PC-3 (cell line): ENCODE measurements at places on chromosomes 4 and X. TPM values are rescaled to one million over a fixed set of nuclear protein-coding genes. Genes with fewer than 3 reads are reported as not detected.

GRCh38 chr4:148787831-148788477 is 345.7 kb upstream of the NR3C2 start:
- H3K4me1 ChIP-seq = peaks cover 37% of the 10 kb centered on the region
- peak overlapping the region; percentile 35 for H3K27ac ChIP-seq
- no peak overlapping the region for H3K4me3 ChIP-seq
- H3K27me3 ChIP-seq = no peaks in the 10 kb centered on the region

- H3K36me3 ChIP-seq = peaks cover 16% of the 10 kb centered on the region
- DNase-seq = no peak
- H3K4me1 ChIP-seq = peaks cover 6% of the 10 kb centered on the region
- no peak overlapping the region for H3K4me3 ChIP-seq
Observed at GRCh38 chrX:108558217-108558616, 118.6 kb downstream of the COL4A5 start.

DNA sequence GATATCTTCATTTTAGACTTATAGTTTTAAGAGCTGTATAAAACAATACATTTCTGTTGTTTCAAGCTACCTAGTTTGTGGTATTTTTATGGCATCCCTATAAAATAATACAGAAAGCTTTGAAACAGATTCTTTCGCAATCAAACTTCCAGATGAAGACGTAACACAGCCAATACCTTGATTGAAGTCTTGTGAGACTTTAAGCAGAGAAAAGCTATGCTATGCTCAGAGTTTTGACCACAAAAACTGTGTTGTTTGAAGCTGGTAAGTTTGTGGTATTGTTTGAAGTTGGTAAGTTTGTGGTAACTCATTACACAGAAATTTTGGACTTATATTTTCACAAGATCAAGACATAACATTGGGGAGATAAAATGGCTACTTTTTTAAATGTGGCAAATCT is 201.8 kb upstream of the UGT8 start:
- no peak overlapping the region for H3K4me3 ChIP-seq
- H3K36me3 ChIP-seq = no peaks in the 10 kb centered on the region
- DNase-seq = no peak
- H3K27me3 ChIP-seq = no peaks in the 10 kb centered on the region

DMD gene
- not detected in 2 replicates for total RNA-seq

DNA sequence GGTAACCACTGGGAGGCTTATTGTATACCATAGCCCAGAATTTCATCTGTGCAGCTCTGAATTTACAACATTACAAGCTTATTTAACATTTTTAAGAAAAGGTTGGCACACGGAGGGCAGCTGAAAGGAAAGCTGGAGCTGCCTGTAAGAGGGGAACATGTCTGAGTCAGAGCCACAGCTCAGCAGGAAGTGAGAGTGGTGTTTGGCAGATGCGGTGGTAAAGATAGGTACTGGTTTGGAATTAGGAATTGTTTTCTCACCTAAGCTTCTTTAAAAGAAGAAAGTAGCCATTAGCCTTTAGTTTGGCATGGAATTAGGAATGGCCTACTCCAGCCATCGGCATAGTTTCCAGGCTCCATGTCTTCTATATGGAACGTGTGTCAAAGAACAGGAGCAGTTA is 172.5 kb upstream of the ANXA3 start:
- H3K4me3 ChIP-seq = no peak overlapping the region
- no peaks in the 10 kb centered on the region for H3K36me3 ChIP-seq
- H3K27ac ChIP-seq = no peak overlapping the region
- H3K27me3 ChIP-seq = no peaks in the 10 kb centered on the region
- DNase-seq = peak; percentile 5

DNA sequence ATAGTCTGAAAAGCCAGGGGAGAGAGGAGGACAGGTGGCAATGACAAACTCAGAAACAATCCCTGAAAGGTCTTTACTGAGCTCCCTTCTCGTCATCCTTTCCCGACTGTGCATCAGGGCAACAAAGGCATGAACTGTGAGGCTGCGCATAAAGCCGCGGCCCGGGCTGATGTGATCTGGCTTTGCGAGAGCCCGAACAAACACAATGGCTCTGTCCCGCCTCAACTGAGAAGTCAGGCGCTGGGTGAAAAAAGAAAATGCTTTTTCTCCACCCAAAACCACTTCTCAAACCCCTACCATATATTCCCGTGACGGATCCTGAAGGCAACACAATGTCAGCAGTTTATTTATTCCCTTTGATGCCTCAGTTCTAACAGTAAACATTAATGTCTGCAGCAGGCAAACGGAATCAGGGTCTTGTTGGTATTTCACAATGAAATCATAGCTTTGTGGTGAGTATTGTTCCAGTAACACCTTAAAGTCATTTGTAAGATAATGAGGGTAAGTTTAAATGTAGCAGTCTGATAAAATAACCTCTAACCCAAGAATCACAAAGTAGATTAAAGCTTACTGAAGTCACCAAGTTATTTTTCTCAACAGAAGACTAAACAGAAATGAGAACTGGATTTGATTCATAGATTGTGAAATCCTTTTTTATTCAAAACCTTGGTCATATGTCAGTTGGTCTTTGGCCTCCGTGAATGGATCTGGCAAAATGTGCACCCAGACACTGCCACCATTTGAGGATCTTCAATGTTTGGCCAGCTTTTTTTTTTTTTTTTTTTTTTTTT is 67.4 kb downstream of the APBB2 start:
- H3K36me3 ChIP-seq = peaks cover under 1% of the 10 kb centered on the region; the same call in 1 of the 2 replicates
- H3K4me1 ChIP-seq = peaks cover 13% of the 10 kb centered on the region
- H3K27me3 ChIP-seq = no peaks in the 10 kb centered on the region
- no peak overlapping the region for H3K4me3 ChIP-seq

- no peak overlapping the region for H3K27ac ChIP-seq
- no peaks in the 10 kb centered on the region for H3K36me3 ChIP-seq
- DNase-seq = no peak
- peaks cover 15% of the 10 kb centered on the region for H3K4me1 ChIP-seq
Observed at GRCh38 chr4:176262243-176262642, 6.8 kb downstream of the ASB5 start.

GLRA3 gene
- total RNA-seq = not detected in 2 replicates

DNA sequence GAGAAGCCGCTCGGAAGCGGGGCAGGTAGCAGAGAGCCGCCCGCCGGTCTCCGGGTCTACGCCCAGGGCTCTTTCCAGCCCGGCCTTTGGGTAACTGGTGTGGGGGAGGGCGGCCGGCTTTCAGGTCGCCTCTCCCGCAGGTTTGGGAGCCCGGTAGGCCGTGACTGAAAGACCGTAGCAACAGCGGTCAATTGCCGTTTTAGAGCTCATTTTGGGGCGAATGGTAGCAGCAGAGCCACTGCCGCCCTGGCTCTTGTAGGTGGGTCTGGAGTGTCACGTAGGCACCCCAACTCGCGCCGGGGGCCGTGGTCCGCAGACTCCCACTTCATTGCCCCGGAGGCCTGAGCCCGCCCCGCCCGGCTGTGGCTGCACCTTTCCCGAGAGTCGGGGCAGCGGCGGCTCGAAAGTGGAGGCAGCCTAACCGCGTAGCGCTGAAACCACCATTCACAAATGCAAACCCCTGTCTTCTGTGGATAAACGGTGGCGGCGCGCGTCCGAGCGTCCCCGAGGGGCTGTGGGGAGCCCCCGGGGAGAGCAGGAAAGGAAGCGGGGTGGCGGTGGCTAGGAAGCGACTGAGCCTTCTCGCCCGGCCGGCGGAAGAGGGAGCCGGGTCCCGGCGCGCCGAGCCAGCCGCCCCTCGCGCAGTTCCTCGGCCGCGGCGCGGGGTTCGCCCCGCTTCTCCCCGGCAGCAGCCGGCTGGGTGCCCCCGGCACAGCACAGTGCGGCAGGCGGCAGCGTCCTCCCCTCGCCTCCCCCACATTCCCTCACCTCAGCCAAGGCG is 2185.1 kb upstream of the TENM3 start:
- H3K4me1 ChIP-seq = no peaks in the 10 kb centered on the region
- peaks cover 51% of the 10 kb centered on the region for H3K27me3 ChIP-seq
- H3K36me3 ChIP-seq = no peaks in the 10 kb centered on the region
- H3K4me3 ChIP-seq = no peak overlapping the region
- no peak for DNase-seq

DNA sequence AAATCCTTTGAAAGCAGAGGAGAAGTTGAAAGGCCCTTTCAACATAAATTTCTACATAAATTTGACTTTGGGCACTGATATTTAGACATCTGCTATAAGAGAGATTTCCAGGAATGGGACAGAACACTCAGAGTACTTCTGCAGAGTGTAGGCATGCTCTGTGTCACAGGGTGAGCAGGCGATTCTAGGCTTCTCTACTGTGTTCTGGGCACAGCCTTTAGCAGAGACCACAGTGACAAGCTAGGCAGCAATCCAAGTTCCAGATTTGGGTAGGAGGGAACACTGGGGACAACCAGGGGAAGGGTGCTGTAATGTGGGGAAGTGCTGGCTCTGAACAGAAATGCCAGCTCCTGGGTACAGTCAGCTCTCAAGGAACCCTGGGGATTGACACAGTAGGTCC is 6.9 kb downstream of the MAGEA10 start:
- no peaks in the 10 kb centered on the region for H3K36me3 ChIP-seq
- H3K27ac ChIP-seq = no peak overlapping the region
- H3K4me3 ChIP-seq = no peak overlapping the region
- H3K27me3 ChIP-seq = no peaks in the 10 kb centered on the region
- H3K4me1 ChIP-seq = no peaks in the 10 kb centered on the region

- H3K36me3 ChIP-seq = peaks cover 7% of the 10 kb centered on the region
- no peak overlapping the region for H3K4me3 ChIP-seq
- H3K27me3 ChIP-seq = no peaks in the 10 kb centered on the region
- DNase-seq = no peak
Observed at GRCh38 chrX:290476-291166, 9.4 kb downstream of the PLCXD1 start.

DNA sequence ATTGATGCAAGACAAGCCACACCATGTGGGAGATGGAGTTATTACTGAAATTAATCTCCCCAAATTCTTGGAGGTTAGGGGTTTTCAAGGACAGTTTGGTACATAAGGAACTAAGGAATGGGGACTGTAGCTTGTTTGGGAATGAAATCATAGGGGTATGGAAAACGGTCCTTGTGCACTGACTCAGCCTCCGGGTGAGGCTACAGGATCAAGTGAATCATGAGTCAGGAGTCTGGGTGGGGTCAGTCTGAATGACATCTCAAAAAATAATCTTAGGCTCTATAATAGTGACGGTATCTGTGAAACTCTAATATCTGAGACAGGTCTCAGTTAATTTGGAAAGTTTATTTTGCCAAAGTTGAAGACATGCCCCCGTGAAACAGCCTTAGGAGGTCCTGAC is 128.5 kb upstream of the CYSLTR1 start:
- peak overlapping the region; percentile 28; the same call in 1 of the 2 replicates for H3K27ac ChIP-seq
- H3K36me3 ChIP-seq = no peaks in the 10 kb centered on the region
- peaks cover 27% of the 10 kb centered on the region for H3K4me1 ChIP-seq
- DNase-seq = peak; percentile 77
- H3K4me3 ChIP-seq = no peak overlapping the region
- H3K27me3 ChIP-seq = no peaks in the 10 kb centered on the region

GRCh38 chr4:3291969-3292570 is 751 bp upstream of the RGS12 start:
- peaks cover 6% of the 10 kb centered on the region; the same call in 1 of the 2 replicates for H3K4me1 ChIP-seq
- peak overlapping the region; percentile 19 for H3K27ac ChIP-seq
- peak overlapping the region; percentile 84 for H3K4me3 ChIP-seq

DNA sequence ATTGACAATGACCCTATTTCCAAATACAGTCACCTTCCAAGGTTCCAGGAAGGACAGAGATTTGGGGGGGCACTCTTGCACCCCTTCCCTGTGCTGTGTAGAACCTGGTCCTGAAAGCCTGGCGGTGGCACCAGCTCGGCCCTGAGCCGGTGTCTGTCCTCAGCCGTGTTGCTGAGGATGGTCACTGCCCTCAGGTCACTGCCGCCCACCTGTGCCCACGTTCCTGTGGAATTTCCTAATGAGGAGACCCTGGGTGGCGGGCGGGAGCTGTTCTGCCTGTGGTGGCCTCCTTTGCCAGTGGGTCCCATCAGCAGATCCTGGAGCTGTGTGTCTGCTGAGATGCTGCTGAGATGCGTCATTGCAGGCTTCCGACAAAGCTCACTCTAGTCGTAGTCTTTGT is 32.9 kb downstream of the NELFA start:
- H3K27me3 ChIP-seq = no peaks in the 10 kb centered on the region
- peaks cover 9% of the 10 kb centered on the region; the same call in 1 of the 2 replicates for H3K36me3 ChIP-seq
- no peaks in the 10 kb centered on the region for H3K4me1 ChIP-seq
- no peak overlapping the region for H3K27ac ChIP-seq

DNA sequence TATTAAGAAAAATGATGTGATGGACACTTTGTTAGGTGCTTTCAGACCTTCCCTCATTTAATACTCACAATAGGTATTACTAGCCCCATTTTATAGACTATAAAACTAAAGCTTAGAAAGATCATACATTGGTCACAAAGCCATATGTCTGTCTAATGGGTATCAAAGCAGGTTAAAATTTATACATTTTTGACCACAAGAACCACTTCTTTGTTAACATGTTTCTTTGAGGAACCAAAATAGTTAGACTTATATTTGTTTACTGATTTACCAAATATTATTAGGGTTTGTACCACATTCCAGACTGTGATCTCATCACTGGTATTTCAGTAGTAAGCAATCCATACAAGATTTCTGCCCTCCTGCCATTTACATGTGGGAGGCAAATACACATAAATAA is 363.3 kb downstream of the NAF1 start:
- DNase-seq = no peak
- no peak overlapping the region for H3K27ac ChIP-seq
- no peaks in the 10 kb centered on the region for H3K4me1 ChIP-seq
- no peak overlapping the region for H3K4me3 ChIP-seq

DNA sequence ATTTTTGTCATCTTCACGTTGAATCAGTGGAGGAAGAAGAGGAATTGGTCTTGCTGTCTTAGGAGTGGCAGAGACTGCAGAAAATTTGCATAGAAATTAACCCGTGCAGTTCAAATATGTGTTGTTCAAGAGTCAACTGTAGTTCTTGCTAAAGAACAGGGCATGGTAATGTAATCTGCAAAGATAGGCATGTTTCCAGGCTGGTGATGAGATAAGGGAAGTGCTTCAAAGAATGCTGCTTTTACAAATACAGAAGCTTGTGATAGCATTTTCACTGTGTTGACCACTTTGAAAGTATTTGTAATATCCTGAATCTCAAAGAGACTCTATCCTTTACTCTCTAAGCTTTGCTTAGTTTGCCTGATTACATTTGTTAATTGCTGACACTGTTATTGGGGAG is 60.1 kb downstream of the PRRG1 start:
- no peaks in the 10 kb centered on the region for H3K27me3 ChIP-seq
- H3K36me3 ChIP-seq = no peaks in the 10 kb centered on the region
- no peak for DNase-seq
- H3K4me1 ChIP-seq = no peaks in the 10 kb centered on the region
- H3K27ac ChIP-seq = no peak overlapping the region
- H3K4me3 ChIP-seq = no peak overlapping the region

- H3K36me3 ChIP-seq = 0 out of 2 replicates have a peak, but pooled peaks cover 4% of the 10 kb centered on the region
- H3K4me3 ChIP-seq = no peak overlapping the region
- H3K27me3 ChIP-seq = no peaks in the 10 kb centered on the region
- H3K27ac ChIP-seq = no peak overlapping the region
Observed at GRCh38 chrX:44996277-44996676, 123.3 kb downstream of the KDM6A start.

DNA sequence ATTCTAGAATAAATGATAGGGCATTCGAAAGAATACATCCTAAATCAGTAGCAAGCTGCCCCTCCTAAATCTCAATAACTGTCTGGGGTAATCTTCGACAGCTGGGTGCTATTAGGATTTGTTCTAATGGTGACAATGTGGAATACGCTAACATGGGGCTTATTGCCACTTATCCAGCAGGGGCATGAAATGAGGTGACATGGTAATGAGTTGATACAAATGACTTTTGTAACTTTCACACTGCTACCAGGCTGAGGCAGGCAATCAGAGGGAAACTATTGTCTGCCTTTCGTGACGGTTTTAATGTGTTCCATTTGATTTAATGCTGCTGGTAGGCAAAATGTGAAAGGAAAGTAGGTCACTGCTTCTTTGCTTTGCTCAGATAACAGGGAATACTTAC is 1047.4 kb upstream of the PABPC4L start:
- no peak overlapping the region for H3K4me3 ChIP-seq
- no peaks in the 10 kb centered on the region for H3K36me3 ChIP-seq
- no peak for DNase-seq
- no peaks in the 10 kb centered on the region for H3K4me1 ChIP-seq
- no peaks in the 10 kb centered on the region for H3K27me3 ChIP-seq
- no peak overlapping the region for H3K27ac ChIP-seq
